ENCODE measurements at places on chromosomes 2 and 18.

DNA sequence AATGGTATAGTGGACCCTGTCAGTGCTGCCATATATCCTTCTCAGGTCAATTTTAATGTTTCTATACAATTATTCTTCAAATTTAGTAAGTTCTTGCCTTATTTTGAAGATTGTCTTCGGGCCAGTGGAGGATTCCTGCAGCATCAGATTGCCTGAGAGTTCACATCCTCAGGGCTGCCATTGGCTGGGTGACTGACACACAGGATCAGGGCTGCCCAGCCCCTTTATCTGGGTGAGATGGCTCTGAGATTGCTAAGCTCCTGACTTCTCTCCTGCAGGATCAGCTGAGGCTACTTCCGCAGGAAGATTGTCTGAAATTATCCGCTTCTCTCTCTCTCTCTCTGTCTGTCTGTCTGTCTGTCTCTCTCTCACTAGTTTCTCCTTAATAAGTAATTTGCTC is 567.4 kb downstream of the TSN start:
- DNase-seq, result no peak

DNA sequence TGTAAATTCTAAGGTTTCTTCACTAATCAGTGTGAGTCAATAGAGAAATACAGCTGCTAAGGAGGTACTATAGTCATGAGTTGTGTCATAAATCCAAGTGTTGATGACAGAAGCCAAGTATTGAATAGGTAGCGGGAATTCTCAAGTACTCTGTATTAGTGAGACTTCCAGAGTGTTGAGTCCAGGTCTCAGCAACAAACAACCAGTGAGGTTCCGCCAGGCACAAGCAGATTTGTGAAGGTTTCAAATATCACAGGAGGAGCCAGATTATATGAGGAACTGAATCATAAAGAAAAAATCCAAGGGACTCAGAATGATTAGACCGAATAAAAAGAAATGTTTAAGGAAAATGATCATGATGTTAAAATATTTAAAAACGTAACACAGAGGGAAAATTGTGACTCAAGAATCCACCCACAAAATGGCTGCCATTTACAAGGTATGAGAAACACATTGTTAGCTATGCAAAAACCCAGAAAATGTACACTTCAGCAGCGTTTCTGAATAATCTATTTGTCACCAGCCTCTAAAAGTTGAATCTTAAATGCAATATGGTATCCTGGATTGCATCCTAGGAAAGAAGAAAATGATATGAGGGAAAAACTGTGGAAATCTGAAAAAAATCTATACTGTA is 27.3 kb upstream of the EVA1A start:
- DNase-seq, result no peak

DNA sequence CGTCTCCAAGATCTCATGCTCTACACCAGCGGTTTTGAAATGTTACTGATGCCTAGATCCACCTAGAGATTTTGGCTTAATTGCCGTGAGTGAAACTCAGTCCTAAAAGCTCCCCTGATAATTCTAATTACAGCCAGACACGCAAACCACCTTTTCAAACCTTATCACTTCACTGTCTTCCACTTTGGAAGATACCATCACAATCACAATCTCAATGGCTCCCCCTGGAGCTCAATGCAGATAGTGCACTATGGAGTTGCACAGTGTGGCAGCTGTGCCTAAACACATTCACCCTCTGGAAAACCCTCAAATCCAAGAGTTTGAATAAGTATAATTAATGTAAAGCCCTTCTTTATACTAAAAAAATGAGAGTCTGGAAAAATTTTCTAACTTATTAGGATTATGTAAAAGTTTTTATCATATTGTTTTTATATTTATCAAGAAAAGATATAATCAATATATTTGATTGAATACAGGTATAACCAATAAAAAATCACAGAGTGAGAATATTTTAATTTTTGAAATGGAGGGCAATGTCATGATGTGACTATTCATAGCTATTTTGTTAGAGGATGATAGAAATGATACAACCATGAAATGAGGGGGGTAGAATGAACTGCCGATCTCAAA is 102.9 kb upstream of the SLC8A1 start:
- peak; percentile 4 for DNase-seq

DNA sequence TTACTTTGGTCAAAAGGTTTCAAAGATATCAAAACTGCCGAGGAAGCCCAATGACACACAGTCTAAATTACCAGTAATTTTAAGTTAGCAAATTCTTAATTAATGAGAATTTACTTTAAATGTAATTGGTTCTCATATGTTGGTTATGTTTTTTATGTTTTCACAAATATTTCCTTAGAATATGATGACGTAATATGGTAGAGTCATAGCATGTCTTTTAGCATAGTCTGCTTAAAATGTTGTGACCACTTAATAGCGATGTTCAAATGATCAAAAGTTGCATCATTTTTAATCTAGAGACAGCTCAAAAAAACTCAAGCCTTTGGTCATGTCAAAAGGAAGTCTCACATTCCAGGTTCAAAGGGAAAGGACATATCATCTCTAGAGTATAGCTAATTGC is 123.3 kb upstream of the ST6GAL2 start:
- DNase-seq, result no peak

DNA sequence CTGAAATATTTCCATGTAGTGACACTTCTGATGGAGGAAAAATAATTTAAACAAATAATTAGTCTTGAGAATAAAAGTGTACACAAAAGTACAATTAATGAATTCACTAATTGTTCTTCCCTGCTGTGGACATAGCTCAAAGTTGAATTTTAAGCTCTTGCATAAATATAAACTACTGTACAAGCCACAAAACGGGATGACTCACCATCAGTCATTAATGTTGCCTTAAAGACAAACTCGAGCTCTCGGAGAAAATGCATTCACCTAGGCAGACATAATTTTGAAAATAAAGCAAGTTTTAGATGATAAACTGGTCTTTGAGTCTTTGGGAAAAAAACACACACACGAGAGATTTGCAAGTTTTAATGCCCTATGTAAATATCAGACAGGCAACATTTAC is 436.4 kb downstream of the ZNF521 start:
- no peak for DNase-seq

DNA sequence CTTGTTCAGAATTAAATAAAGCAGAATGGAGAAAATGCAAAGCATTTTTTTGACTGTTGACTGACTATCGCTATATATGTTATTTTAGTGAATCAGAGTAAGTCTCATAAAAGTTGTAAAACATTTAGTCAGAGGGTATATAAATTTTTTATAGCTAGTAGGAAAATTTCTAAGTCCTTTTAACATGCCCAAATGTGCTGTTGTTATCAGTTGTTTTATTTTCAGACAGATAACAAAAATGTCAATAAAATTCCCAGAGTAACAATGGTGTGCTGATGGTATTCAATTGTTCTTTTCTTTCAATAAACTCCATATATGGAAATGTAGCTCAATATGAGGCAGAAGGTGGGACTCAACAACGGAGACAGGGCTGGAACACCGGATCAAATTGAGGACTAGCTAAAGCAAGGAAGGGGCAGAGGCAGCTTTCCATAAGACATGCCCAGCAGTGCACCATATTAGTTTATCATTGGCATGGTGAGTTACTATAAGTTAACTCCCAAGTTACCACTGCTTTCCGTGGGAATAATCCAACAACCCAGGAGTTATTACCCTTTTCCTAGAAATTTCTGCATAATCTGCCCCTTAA is 26.6 kb downstream of the GULP1 start:
- DNase-seq, result no peak

DNA sequence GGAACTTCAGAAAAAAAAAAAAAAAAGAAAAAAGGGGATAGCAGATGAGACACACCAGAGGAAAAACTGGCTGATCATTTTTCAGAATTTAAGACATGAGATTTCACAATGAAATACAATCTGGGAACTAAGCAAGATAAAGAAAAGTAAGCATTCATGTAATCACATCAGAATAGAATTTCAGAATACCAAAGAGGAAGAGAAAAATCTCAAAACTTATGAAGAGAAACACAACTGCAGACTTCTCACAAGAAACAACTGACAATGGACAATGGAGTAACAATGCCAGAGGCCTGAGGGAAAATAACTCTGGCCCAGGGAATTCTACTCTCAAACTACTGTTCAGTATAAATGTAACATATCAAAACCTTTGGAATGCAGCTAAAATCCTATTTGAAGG is 13.2 kb upstream of the RRM2 start:
- no peak for DNase-seq

DNA sequence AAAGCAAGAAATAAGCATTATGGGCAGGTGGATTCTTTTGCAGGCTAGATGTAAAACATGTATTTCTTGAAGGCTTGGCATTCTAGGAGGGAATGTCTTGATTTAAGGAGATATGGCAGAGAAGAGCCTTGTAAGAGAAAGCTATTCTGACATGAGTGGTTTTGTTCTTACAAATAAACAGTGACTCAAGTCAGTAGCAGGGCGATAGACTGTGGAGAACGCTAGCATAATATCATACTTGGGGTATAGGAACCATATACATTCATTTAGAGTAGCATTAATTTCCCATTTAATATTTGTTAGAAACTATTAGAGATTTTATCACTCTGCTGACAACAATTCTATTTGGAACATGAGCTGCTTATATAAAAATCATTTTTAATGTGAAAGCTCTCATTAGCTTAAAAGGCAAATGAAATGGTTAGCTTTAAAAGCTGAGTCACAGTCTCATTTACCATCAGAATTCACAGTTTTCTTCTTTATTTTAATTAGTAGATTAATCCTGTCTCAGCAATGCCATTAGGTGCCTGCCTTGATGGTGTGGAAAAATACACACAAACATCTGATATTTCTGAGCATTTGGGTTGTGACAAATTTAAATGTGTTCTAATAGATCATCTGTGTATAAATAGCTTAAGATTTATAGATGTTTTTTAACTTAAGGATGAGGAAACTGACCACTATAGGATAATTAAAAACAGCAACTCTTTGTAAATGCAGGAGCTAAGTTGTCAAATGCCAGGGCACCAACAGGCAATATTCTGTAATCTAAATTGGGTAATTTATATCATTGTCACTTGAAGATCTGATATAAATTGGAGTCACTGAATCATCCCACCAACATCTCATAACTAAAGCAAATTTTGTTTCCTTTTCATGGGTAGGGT is 276.7 kb downstream of the PLCL1 start:
- no peak for DNase-seq

GRCh38 chr18:64118406-64118805 is 30.5 kb downstream of the LINC00305 start:
- no peak for DNase-seq

GRCh38 chr2:102510791-102511575 is 38.0 kb downstream of the SLC9A4 start:
- no peak for DNase-seq

- no peak for DNase-seq
Observed at GRCh38 chr2:234669621-234670020, 172.7 kb upstream of the ARL4C start.

GRCh38 chr2:207501802-207502576 is 27.8 kb upstream of the CREB1 start:
- no peak for DNase-seq

GRCh38 chr18:32138332-32138982 is 46.8 kb downstream of the RNF138 start:
- no peak for DNase-seq

DNA sequence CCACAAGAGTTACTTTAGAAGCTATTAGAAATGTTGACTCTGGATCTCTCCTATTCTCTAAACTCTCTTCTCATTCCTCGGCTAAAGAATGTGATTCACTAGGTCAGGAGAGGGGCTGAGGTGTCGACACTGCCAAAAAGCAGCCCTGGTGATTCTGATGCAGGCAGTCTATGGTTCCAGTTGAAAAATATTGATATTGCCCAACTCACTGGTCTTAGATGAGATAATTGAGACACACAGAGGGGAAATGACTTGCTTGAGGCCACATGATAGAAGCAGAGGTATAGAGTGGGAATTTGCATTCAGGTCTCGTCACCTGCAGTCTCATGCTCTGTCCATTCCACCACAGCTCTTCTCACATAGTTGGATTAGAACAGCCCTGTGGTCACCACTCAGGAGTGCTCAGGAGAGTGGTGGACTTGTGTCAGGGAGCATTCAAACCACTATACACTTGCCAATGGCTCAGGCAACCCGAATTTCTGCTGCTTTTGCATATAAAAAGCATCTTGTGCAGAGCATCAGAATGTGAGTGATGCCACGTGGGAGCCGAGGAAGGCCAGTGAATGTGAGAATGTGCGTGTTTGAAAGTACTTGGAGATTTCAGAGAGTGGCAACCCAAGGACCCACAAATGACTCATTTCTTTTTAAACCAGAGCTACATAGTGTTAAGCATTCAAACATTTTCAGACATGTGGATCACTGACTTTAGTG is 65.1 kb upstream of the CTLA4 start:
- DNase-seq, result no peak

- DNase-seq, result no peak
Observed at GRCh38 chr2:13667415-13667757, 950.6 kb downstream of the TRIB2 start.

GRCh38 chr2:54649191-54649590 is 74.3 kb upstream of the EML6 start:
- no peak for DNase-seq

- no peak for DNase-seq
Observed at GRCh38 chr2:206584323-206585116, 57.8 kb upstream of the FAM237A start.

GRCh38 chr2:49355611-49356010 is 201.3 kb upstream of the FSHR start:
- DNase-seq, result no peak

- peak; percentile 93 for DNase-seq
Observed at GRCh38 chr2:155145758-155146229, 447.3 kb downstream of the KCNJ3 start.

GRCh38 chr2:237490795-237491194 is 3.7 kb downstream of the MLPH start:
- DNase-seq, result no peak

GRCh38 chr2:203596183-203596582 is 61.1 kb upstream of the RAPH1 start:
- no peak for DNase-seq

GRCh38 chr2:237565974-237566373 is 400 bp upstream of the PRLH start:
- DNase-seq, result no peak

DNA sequence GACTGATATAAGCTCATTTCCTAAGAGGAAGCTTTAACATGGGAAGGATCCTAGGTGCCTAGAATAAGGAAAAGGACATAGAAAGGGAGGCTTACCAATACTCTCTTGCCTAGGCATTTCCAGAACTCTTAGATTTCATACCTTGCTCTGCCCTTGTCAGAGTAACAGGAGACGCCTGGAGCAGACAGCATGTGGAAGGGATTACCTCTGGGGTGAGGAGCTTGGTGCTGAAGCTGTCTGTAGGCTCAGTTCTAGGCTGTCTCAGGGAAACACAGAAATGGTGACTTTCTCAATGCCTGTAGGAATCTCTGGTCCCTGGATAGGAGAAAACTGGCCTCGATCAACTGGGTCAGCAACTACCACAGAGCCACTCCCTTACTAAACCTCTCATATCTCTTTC is 150.0 kb downstream of the SLC4A3 start:
- no peak for DNase-seq

All from GM12864 (cell line).